SK-N-SH (cell line): ENCODE measurements at places on chromosomes 3 and 15. TPM values are rescaled to one million over a fixed set of nuclear protein-coding genes. Genes with fewer than 3 reads are reported as not detected.

GRCh38 chr3:30221619-30222018 lies 384.8 kb upstream of the TGFBR2 start:
- no peaks in the 10 kb centered on the region for H3K27me3 ChIP-seq
- no peaks in the 10 kb centered on the region for H3K36me3 ChIP-seq
- peaks cover 3% of the 10 kb centered on the region for H3K4me1 ChIP-seq
- no peak overlapping the region for H3K27ac ChIP-seq
- DNase-seq: no peak

Gene CNTN3
- polyA plus RNA-seq: 2.8 and 3.3 TPM in 2 replicates

DNA sequence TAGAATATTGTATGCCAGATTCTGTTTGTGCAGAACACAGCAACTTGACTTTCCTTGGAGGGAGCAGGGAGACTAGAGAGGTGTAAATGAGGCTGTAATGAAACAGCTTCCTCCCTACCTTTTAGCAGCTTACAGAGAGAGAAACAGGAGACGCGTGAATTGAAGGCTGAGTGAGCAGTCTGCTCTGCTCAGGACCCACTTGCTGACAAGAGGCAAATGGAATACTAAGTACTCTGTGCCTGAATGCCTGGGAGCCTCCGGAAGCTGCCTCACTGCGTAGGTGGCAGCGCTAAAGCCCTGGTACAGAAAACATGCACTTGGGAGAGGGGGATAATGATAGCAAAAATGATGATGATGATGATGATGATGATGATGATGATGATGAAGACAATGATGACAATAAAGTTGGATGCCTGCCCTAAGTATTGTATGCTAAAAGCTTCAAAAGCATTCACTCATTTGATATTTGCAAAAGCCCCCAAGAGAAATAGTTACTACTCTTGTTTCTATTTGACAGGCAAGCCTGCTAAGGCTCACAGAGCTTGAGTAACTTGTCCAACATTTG lies 548.9 kb downstream of the NTRK3 start:
- DNase-seq: no peak
- H3K36me3 ChIP-seq: no peaks in the 10 kb centered on the region
- H3K4me3 ChIP-seq: no peak overlapping the region
- H3K27me3 ChIP-seq: no peaks in the 10 kb centered on the region
- H3K4me1 ChIP-seq: peaks cover 11% of the 10 kb centered on the region; the same call in 1 of the 2 replicates
- no peak overlapping the region for H3K27ac ChIP-seq

Gene PPP1R14D
- polyA plus RNA-seq: not detected in 2 replicates

DNA sequence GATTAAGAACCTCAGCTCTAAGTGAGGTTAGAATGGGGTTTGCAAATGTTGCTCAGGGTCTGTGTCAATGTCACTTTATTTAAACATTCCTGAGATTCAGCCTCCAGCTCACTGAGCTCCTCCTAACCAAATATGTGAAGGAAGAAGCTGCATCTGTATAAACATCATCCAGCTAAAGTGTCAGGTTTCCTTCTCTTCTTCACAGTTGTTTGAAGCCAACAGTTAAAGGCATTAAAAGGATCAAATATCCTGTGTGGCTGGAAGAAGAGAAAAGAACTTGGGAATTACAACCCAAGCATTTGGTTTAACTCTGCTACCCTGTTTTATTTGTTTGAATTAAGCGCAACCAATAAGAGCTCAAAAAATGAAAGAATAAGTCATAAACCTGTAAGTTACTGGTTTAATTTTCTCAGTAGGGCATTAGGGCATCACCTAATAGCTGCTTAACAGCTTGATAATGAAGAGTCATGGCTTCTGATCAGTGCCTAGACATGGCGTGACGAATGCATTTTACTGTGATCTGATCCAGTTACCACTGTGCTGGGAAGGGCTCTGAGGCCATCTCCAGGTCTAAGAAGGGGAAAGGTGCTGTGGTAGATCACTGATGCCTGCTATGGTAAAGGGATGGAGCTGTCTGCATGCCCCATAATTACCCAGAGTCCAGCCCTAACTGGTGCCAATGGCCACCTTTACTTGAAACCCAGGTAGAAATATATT lies 165.7 kb upstream of the TSC22D2 start:
- H3K4me3 ChIP-seq: no peak overlapping the region
- H3K36me3 ChIP-seq: no peaks in the 10 kb centered on the region
- no peaks in the 10 kb centered on the region for H3K27me3 ChIP-seq
- DNase-seq: no peak
- peaks cover 15% of the 10 kb centered on the region for H3K4me1 ChIP-seq

DNA sequence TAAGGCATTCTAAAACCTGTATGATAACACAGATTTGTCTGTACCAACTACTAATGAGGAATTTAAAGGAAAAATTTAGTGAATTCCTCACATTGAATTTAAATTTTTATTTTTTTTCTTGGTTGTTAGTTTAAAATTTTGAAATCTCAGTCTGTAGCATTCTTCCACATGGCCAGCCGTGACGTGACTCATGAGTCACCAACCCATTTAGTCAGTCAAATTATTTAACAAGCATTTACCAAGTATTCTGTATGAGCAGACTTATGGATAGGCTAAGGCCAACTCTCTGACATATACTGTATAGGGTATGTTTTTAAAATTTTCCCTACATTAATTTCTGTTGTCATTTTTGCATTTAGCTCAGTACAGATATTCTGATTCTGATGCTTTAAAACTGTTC lies 112.9 kb downstream of the CNTN4 start:
- no peak overlapping the region for H3K4me3 ChIP-seq
- no peaks in the 10 kb centered on the region for H3K4me1 ChIP-seq
- H3K27me3 ChIP-seq: no peaks in the 10 kb centered on the region
- DNase-seq: no peak
- no peaks in the 10 kb centered on the region for H3K36me3 ChIP-seq

Gene UMPS
- 25.1 and 32.0 TPM in 2 replicates for polyA plus RNA-seq

DNA sequence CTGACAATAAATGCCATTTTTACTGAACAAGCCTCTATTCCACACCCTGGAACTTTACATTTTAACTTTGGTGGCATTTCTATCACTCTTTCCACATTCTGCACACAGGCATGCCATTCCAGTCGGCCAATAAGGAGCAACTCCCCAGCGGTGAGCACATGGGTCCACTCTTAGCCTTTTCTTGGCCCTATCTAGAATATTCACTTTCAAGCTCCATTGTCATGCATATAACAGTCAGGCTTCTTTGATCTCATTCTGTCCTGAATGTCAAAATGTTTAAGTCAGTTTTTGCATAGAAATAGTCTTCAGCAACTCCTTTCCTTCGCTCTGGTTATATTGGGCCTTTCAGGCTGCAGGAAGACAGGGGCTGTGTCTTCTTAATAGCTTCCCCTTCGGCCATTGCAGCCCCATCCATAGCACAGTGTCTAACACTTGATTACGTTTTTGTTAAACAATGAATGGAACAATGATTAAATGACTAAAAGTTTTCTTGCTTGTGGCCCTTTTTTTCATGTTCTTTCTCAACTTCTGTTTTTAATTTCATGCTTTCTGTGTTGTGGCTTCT lies 427.3 kb downstream of the MFSD1 start:
- no peaks in the 10 kb centered on the region for H3K36me3 ChIP-seq
- H3K27ac ChIP-seq: no peak overlapping the region
- H3K27me3 ChIP-seq: no peaks in the 10 kb centered on the region
- H3K4me3 ChIP-seq: no peak overlapping the region
- H3K4me1 ChIP-seq: no peaks in the 10 kb centered on the region

DNA sequence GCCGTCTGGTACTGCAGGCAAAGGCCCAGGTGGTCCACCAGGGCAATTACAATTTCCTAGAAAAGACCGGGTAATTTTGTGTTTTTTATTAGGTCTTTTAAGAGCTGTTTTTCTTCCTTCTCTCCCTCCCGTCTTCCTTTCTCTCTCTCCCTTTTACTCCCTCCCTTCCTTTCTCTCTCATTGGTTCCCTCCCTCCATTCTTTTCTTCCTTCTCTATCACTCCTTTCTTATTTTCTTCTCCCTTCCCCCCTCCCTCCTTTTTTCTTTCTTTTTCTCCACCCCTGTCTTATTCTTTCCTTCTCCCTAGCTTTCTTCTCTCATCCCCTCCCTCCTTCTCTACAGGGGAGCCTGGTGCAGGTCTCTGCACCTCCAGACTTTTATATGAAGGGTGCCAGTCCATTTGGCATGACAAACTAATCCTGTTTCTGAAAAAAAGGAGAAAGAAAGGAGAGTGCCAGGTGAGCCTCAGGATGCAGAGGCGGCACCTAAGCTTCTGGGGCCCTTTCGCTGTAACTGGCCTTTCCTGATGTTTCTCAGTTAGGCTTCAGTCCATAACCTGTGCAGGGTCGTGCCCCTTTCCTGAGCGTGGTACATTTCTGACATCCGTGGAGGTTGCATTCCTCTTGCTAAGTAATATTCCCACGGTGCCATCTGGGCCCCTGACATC lies 9.1 kb upstream of the ONECUT1 start:
- no peaks in the 10 kb centered on the region for H3K4me1 ChIP-seq
- no peak overlapping the region for H3K4me3 ChIP-seq
- no peak for DNase-seq
- H3K27me3 ChIP-seq: peaks cover 100% of the 10 kb centered on the region
- no peaks in the 10 kb centered on the region for H3K36me3 ChIP-seq
- H3K27ac ChIP-seq: no peak overlapping the region

Gene UTS2B
- 0.03 and 0.23 TPM in 2 replicates for polyA plus RNA-seq

Gene DAPK2
- polyA plus RNA-seq: 1.2 and 1.4 TPM in 2 replicates

DNA sequence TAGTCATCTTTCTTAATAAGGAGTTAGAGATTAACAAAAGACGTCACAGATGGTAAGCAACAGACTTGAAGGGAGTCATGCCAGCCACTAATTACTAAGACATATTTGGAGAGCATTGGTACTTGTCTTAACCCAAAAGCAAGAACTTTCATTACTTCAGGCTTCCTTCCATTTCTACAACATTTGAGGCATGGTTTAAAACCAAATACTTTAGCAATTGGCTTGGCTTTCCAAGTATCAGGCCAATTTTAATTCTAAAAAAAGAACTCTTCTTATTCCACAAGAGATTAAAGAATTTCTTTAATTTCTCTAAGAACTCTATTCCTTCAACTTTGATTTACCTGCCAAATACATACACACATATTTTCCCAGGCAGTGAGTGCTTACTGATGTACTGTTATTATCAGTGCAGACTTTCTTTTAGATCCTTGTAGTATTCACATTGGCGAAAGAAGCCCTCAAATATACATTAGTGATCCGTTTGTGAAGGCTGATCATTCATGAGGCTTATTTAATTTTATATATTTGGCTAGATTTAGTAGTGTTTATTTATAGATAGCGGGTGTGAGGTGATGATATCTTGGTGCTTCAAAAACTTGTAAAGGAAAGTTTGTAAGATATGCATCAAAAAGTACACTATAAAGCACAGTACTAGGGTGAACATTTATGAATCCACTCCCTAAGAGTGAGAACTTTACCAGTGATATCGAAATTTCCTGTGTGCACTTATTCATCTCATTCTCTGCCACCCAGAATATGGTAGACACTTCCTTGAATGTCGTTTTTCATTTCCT lies 229.2 kb downstream of the MFSD1 start:
- H3K27me3 ChIP-seq: no peaks in the 10 kb centered on the region
- no peak for DNase-seq
- H3K36me3 ChIP-seq: no peaks in the 10 kb centered on the region
- H3K4me3 ChIP-seq: no peak overlapping the region
- no peak overlapping the region for H3K27ac ChIP-seq

DNA sequence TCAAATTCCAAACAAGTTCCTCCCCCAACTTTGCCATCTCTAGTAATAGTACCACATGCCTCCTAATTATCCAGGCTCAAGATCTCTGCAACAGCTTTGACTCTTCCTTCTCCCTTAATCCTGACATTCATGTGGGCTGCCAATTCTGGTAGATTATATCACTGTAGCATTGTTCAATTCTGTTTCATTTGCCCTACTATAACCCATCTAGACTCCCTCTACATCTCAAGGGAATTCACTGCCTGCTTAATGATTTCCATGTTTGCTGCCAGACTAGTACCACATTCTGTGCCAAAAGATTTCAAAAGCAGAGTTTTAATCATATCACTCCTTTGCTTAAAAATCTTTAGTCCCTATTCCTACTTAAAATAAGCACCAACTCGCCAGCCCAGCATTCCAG lies 34.6 kb upstream of the PPIB start:
- no peaks in the 10 kb centered on the region for H3K4me1 ChIP-seq
- H3K36me3 ChIP-seq: peaks cover 24% of the 10 kb centered on the region; the same call in 1 of the 2 replicates
- peak overlapping the region; percentile 62; the same call in 1 of the 2 replicates for H3K27ac ChIP-seq
- H3K27me3 ChIP-seq: no peaks in the 10 kb centered on the region
- H3K4me3 ChIP-seq: no peak overlapping the region; the same call in 1 of the 2 replicates
- peak; percentile 36 for DNase-seq

Gene DLL4
- 0.03 TPM in 2 replicates for polyA plus RNA-seq

- H3K4me3 ChIP-seq: no peak overlapping the region
- no peaks in the 10 kb centered on the region for H3K36me3 ChIP-seq
- no peak for DNase-seq
- no peaks in the 10 kb centered on the region for H3K4me1 ChIP-seq
- no peak overlapping the region for H3K27ac ChIP-seq
Observed at GRCh38 chr3:27253391-27253790, 115.8 kb downstream of the NEK10 start.

Gene SLITRK3
- not detected in 2 replicates for polyA plus RNA-seq

Gene LDHAL6B
- not detected in 2 replicates for polyA plus RNA-seq

Gene ATP10A
- polyA plus RNA-seq: not detected in 2 replicates

- no peaks in the 10 kb centered on the region for H3K36me3 ChIP-seq
- DNase-seq: no peak
- H3K27ac ChIP-seq: no peak overlapping the region
- no peak overlapping the region for H3K4me3 ChIP-seq
- no peaks in the 10 kb centered on the region for H3K27me3 ChIP-seq
Observed at GRCh38 chr15:101463270-101463669, 26.2 kb downstream of the PCSK6 start.

DNA sequence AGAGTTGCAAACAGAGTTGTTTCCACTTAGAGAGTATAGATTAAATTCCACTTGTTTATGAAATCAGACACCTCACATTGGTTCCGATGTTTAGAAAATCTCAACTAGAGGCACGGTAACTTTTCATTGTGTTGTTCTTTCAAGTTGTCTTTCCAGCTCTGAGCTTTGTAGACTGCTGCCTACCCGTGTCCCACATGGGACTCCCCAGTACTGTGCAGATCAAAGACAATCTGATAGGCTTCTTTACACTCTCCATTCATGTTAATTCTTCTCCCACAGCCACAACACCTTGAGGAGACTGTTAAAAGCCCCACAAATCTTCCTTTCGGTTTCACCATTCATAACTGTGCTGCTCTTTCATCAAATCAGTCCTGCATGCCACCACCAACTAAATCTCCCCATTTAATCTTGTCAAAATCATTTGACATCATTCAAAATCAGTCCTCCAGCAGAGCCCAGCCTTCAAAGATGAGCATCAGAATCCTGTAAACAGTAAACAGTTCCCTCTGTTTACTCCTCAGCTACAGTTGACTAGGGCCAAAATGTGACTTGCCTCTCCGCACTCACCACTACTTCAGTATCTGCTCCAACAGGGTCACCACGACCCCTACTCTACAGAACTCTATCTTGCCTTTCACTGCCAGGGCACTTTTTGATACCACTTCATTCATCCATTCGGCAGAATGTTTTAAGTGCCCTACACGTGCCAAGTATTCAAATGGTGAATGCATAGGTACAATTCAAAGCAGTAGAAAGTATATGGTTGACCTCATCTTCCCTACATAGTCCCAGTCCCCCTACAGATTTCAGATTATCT lies 8.3 kb downstream of the ANXA2 start:
- peaks cover 13% of the 10 kb centered on the region for H3K4me1 ChIP-seq
- no peak for DNase-seq
- no peaks in the 10 kb centered on the region for H3K27me3 ChIP-seq

Gene WNT5A
- polyA plus RNA-seq: 27.1 and 30.7 TPM in 2 replicates
